ENCODE measurements at places on chromosomes 6 and 20. TPM values are rescaled to one million over a fixed set of nuclear protein-coding genes. Genes with fewer than 3 reads are reported as not detected.

GRCh38 chr6:35544769-35545361, 32.2 kb upstream of the TULP1 start:
- no peak for DNase-seq

The DEF6 gene
- total RNA-seq, result 10.9 TPM

The PET117 gene
- total RNA-seq, result 6.7 TPM

The SLC25A27 gene
- total RNA-seq, result 20.7 TPM

The MC3R gene
- total RNA-seq, result not detected

Measured in skin of body (tissue), 3 donors.